ENCODE measurements at places on chromosomes 6 and 20.
A peak's percentile ranks its signal among the peaks of the same experiment; 100 is the strongest.

- no peak for DNase-seq
These were observed 12.2 kb upstream of the C6orf132 start for GRCh38 chr6:42154461-42155209.

DNA sequence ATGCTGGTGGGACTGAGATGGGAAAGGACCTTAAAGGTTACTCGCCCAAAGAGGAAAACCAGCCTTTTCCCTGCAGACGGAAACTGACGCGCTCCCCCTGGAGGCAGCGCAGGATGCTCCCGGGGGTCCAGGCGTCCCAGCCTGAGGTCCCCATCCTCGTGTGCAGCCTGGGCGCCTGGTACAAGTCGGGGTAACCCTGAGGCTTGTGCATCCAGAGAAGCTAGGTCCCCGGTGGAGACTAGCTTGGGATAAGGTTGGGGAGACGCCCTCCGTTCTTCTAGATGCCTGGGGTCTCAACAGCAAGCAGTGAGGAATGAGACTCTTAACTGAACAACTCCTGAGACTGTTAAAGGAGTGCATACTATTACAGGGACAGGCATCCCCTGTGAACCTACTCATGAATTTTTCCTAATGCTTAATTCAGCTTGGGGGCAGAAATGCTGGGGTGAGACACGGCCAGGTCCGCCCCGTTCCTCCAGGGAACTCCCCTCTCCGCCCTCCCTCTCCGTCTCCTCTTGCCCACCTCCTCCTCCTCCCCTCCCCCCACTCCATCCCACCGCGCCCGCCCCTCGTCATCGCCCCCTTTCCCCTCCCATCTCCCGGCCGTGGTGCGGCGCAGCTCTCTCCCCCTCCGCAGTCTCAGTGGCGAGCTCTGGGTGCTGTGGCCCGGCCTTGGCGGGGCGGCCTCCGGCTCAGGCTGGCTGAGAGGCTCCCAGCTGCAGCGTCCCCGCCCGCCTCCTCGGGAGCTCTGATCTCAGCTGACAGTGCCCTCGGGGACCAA is at the start of gene PRSS35:
TSS of gene PRSS35 (plus strand) at position 634 of the 781 bp plus-strand sequence. CDS start 10,908 bp downstream, outside the sequence.
- peak; percentile 10 for DNase-seq

GRCh38 chr6:81865712-81866111 is 113.2 kb upstream of the TENT5A start:
- DNase-seq, result no peak

GRCh38 chr20:45416917-45417316 is 976 bp downstream of the PIGT start:
- no peak for DNase-seq

- DNase-seq, result no peak
These were observed 354.4 kb downstream of the FRK start for GRCh38 chr6:115706324-115706723.

DNA sequence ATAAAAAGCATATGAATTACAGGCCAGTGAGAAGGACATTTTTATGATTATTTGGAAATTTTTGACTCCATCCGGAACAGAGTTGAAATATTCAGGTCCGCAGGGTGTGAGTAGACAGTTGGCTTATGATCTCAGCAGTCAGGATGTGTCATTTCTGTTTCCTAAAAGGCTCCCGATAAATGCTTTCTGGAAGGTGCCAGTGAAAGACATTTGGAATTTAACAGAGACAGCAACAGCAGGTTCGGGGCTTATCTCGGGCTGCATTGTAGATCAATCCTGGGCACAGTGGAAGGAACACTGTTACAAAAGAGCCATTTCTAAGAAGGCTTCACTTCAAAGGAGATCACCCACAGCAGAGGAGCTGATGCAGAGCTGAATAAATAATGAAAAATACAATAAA is 934.4 kb downstream of the KIF16B start:
- no peak for DNase-seq

GRCh38 chr6:111711476-111711875 is 105.8 kb upstream of the TRAF3IP2 start:
- DNase-seq, result no peak

GRCh38 chr6:131640100-131640499 is 3.0 kb downstream of the ENPP3 start:
- no peak for DNase-seq

- no peak for DNase-seq
These were observed 142.1 kb downstream of the DTNBP1 start for GRCh38 chr6:15520626-15521203.

- DNase-seq, result no peak
These were observed 162.2 kb upstream of the THEMIS start for GRCh38 chr6:128062882-128063603.

DNA sequence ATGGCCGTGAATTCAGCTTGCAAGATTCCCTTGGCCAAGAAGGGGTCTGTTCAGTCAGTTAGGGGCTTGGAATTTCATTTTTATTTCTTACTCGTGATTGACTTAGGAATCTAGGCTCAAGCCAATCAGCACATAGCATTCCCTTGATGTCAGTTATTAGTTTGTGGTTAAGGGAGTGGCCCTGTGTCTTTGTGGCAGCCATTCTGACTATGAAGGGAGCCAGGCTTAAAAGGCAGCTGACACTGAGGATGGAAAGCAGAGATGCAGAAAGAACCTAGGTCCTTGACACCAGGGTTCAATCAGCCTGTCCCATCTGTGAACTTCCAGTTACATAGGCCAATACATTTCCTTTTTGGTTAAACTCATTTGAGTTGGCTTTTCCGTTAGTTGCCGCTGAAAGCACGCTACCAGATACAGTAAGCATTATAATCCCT is 48.1 kb downstream of the MCUR1 start:
- no peak for DNase-seq

DNA sequence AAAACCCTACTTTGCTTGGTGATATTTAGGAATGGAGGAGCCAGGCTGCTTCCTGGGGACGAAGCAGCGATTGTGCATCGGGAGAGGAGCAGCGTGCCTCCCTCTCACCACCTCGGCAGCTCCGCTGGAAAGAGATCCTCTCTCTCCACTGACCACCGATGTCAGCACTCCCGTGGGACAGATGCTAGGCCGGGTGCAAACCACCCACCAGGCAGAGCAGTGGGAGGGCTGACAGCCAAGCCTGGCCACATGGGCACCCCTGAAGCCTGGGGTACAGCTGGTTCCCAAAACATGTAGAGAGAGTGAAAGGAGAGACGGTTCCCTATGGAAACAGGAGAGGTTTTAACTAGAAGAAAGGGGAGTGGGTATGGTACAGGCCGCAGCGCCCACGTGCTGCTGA is 220.0 kb downstream of the ANKRD60 start:
- DNase-seq, result no peak

DNA sequence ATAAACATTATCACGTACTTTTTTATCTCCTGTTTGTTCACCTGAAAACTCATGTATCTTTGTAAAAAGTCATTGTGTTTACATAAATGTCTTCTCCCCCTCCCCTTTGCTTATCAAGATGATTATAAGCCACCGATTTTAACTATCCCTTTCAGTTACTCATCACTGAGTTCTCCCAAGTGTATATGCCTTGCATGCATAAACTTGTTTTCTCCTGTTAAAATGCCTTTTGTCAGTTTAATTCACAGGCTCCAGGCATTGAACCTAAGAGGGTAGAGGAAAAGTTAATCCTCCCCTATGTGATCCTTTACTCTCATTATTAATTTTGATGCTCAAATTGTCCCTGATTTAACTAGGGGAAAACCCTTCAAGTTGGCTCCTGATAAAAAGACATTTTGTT is 24.2 kb downstream of the ANKEF1 start:
- no peak for DNase-seq

- no peak for DNase-seq
These were observed 56.0 kb downstream of the RAMACL start for GRCh38 chr6:166530211-166531095.

DNA sequence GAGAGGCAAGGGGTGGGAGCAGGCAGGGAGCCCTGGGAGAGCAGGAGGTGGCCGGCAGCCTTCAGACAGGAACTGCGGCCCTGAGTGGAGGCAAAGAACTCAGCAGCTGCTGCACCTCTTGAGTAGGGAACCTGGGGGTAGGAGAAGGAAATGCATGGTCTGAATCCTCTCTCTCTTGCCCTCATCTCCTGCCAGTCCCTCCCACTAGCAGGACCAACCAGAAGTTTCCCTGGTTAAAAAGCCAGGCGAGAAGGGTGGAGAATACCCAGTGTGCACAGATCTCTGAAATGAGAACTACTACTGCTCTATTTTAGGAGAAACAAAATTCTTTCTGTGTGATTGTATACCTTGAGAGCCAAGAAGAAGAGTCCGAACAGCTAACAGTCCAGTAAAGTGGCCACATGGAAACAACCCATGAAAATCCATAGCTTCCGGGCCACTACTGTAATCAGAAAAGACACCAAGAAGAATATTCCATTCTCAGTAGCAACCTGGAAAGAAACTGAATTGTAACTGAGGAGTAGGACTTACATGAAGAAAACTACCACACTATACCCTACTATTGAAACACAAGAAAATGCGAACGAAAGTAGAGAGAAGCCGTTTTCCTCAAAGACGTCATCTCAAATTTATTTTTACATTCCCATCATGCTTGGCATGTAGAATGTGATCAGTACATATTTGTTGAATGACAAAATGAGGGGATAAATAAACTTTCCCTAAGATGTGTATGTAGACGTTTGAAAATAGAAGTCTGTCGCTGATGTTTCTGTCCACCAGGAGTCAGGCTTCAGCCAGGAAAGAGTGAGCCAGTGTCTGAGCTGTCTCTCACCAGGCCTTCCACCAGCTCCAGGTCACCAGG is 25.6 kb downstream of the WRNIP1 start:
- DNase-seq, result peak; percentile 39

All from stimulated activated CD4-positive, alpha-beta T cell treated with anti-CD3 and anti-CD28 coated beads, Interleukin-4, amount 100 ng/mL, for 1 hour (primary cell).